ENCODE measurements at places on chromosomes 16 and 17.

DNA sequence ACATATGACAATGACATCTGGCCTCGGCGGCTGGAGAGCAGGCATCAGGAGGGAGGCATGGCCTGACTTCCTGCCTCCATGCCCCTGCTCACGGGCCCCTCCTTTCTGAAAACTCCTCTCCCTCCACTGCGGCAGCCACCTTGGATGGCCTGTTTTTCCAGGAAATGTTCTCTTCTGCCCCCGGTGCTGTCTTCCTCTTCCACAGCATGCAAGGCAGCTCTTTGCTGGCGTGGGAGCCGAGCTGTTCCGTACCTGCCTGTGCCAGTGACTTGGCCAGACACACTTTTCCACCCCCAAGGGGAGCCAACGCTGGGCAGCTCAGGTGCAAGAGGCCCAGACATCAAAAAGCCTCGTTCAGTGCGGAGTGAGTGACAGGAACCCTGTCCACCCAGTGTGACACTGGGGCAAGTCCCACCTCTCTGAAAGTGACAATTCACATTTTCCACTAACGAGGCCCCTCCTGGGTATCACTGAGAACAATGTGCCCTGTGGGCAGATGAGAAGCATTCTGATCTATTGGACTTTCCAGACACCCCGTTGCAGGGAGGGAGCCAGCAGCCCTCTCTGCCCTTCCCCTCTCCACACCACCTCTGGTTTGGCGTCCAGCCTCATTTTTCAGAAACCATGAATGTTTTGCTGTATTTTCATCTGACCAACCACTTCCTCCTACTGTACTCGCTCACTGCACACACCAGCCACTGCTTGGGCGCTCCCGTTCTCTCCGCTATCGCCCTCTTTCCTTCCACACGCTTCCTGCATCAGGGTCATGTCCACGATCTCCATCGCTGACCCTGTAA is 31.2 kb downstream of the NSMCE1 start:
- peak; percentile 78 for DNase-seq

- no peak for DNase-seq
Measured at GRCh38 chr16:57679767-57680482, 11.8 kb downstream of the ADGRG3 start.

DNA sequence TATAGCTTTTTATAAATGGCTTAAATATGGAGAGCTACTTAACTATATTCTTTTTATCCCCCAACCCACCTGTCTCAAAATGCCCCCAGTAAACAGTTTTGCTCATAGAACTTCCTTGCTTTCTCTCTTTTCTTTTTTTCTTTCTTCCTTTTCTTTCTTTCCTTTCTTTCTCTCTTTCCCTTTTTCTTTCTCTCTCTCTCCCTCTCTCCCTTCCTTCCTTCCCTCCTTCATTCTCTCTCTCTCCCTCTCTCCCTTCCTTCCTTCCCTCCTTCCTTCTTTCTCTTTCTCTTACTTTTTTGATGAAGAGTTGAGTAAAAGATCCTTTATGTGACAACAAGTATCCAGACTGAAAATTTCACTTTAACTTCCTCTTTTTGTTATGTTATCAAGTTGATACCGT is 48.2 kb downstream of the KCNJ2 start:
- DNase-seq, result no peak

- DNase-seq, result no peak
Measured at GRCh38 chr16:58654560-58655214, 25.1 kb upstream of the CNOT1 start.

- DNase-seq, result no peak
Measured at GRCh38 chr17:45114117-45114932, 18.0 kb downstream of the PLCD3 start.

- no peak for DNase-seq
Measured at GRCh38 chr16:6749698-6750097, 582.9 kb upstream of the RBFOX1 start.

DNA sequence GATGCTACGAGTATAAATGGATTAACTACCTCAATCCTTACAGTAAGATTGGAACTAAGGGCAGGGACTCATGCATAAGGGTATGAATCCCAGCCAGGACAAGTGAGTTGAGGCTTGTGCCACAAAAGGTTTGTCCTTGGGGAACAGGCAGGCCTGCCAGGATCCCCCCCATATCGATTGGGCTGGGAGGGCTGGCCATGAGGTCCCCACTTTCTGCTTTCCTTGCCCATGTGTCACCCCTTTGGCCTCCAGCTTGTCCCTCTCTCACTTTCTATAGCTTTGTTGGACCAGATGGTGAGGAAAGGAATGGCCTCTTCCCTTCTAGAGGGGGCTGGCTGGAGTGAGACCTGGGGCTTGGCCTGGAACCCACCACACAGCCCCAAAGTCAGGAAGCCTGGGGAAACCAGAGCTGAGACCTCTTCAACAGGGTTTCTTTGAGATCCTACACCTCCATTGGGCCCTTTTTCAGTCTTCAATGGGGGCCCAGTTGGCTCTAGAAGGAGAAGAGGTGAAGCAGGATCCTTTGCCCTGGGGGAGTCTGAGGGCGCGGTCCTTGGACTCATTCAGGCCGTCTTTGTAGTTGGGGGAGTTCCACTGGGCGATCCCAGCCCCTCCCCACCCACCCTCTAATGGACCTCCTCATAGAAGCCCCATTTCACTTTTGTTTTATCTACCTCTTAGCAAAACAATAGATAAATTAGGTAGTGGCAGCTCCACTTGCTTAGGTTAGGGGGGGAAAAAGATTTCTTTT is 57.3 kb downstream of the IGF2BP1 start:
- DNase-seq, result no peak

- DNase-seq, result no peak
Measured at GRCh38 chr16:56780646-56781045, 50.7 kb downstream of the NUP93 start.

- DNase-seq, result no peak
Measured at GRCh38 chr17:33940769-33941370, 314.2 kb upstream of the CCL2 start.

DNA sequence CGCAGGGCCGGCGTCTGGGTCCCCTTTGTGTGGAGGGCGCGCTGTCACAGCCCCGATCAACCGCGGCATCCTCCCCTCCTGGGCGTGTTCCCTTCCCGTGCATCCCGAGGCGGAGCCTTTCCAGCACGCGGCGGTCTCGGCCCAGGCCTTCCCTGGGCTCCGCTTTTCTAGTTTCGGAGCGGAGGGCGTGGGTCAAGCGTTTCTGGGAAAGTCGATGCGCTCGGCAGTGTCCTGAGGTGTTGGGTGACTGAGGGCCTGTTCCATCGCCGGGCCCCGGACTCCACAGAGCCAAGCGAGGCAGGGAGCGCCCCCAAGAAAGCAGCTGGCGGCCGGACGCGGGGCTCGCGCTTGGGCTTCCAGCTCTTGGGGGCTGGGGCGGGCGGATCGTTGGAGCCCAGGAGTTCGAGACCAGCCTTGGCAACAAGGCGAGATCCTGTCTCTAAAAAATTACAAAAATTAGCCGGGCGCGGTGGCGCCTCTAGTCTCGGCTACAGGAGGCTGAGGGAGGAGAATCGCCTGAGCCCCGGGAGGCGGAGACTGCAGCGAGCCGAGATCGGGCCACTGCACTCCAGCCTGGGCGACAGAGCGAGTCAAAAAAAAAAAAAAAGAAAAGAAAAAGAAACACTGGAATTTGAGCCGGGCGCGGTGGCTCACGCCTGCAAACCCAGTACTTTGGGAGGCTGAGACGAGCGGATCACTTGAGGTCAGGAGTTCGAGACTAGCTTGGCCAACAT is 806 bp downstream of the IFT140 start:
- DNase-seq, result no peak

GRCh38 chr17:62996221-62996620 is 30.2 kb downstream of the TANC2 start:
- no peak for DNase-seq

GRCh38 chr17:11885051-11885450 is 112.2 kb downstream of the ZNF18 start:
- no peak for DNase-seq

GRCh38 chr17:12909511-12909910 is 108.3 kb downstream of the ELAC2 start:
- no peak for DNase-seq

- DNase-seq, result peak; percentile 46
Measured at GRCh38 chr17:45172541-45173286, 11.0 kb downstream of the HEXIM2 start.

GRCh38 chr17:58085039-58085715 is 2.0 kb downstream of the DYNLL2 start:
- DNase-seq, result no peak

DNA sequence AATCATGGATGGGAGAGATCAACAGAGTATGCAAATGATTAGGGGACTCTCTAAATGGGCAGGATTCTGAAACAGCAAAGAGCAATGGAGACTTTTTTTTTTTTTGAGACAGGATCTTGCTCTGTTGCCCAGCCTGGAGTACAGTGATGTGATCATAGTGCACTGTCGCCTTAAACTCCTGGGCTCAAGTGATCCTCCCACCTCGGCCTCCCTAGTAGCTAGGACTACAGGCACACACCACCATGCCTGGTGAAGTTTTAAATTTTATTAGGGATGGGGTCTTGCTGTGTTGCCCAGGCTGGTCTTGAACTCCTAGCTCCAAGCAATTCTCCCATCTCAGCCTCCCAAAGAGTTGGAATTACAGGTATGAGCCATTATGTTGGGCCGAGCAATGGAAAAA is 255.0 kb upstream of the ZFHX3 start:
- no peak for DNase-seq

DNA sequence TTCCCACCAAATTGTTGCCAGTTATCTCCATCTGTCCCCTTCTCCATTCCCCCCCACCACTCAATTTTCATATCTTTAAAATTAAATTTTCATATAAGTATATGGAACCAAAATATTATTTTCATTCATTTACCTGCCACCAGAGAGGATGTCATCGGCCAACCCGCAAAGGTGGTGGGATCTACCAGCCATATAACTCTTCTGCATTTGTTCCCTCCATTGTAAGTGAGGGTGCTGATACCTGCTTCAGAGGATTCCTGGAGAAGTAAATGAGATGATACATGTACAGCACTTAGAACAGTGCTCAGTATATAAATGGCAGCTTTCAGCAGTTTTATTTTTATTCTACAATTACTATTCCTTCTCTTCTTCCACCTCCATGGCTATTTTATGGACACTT is 15.0 kb downstream of the HLF start:
- DNase-seq, result no peak

GRCh38 chr17:77379832-77380231 is 239.1 kb downstream of the SEC14L1 start:
- no peak for DNase-seq

DNA sequence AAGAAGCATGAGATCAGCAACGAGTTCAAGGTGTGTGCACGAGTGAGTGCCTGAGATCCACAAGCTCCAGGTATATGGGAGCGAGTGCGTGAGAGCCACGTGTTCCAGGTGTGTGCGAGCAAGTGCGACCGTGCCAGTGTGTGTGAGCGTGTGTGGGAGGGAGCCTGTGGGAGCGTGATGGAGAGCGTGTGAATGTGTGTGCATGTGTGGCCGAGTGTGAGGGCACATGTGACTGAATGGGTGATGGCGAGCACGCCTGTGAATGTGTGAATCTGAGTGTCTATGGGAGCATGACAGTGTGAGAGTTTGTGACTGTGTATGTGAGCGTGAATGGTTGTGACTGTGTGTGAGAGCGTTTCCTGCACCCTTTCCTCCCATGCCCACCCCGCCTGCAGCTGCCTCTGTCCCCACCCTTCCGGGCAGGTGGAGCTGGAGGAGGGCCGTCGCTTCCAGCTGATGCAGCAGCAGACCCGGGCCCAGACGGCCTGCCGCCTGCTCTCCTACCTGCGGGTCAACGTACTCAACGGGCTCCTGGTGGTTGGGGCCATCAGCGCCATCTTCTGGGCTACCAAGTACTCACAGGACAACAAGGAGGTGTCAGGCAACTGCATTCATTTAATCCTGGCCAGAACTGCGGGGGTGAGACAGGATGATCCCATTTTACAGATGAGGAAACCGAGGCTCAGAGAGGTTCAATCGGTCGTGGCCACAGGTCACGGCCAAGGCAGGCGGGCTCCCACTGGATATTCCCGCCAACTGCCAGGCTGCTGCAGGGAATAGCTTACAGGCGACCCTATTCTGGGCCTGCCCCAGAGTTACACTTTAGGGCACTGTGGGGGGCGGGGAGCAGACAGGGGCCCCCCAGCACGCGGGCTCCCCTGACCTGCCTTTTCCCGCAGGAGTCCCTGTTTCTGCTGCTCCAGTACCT is 3.7 kb downstream of the TMC8 start:
- peak; percentile 81 for DNase-seq

DNA sequence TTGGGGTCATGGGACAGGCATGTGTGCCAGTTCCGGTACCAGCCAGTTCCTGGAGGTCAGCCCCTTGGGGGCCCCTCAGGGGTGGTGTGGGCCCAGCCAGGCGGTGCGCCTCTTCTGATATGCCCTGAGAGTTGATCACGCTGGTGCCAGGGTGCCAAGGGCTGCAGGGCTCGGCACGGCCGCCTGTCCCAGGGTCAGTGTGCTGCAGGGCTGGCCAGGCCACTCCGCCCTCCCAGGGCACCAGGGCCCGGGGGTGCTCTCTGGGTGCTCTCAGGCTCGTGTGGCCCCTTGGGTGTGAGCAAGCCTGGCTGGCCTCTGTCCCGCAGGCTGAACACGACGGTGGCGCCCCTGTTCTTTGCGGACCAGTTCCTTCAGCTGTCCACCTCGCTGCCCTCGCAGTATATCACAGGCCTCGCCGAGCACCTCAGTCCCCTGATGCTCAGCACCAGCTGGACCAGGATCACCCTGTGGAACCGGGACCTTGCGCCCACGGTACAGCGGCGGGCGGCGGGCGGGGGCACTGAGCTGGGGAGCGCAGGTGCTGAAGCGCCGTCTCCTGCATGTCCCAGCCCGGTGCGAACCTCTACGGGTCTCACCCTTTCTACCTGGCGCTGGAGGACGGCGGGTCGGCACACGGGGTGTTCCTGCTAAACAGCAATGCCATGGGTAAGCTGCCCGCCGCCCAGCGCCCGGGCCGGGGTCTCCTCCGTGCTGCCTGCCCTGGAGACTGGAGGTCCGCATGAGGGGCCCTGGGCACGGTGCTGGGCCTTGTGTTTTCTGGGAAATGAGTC is 6.0 kb downstream of the GAA start:
- DNase-seq, result no peak

DNA sequence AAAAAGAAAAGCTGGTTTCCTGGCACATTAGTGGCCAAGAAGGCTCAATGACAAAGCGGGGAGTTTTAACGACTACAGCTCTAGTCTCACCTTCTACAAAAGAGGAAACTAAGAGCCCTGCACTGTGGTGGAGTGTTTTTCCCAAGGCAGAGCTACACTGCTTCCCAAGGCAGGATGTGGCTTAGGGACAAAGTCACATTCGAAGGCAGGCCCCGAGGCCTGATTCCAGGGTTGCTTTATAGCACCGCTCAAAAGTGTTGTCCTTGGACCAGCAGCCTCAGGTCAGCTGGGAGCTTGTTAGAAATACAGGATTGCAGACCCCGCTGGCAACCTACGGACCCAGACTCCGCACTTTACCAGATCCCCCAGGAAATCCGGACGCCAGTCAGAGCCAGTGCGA is 23.8 kb downstream of the TMEM92 start:
- no peak for DNase-seq

GRCh38 chr16:3720418-3720817 is 3.1 kb upstream of the TRAP1 start:
- DNase-seq, result no peak

DNA sequence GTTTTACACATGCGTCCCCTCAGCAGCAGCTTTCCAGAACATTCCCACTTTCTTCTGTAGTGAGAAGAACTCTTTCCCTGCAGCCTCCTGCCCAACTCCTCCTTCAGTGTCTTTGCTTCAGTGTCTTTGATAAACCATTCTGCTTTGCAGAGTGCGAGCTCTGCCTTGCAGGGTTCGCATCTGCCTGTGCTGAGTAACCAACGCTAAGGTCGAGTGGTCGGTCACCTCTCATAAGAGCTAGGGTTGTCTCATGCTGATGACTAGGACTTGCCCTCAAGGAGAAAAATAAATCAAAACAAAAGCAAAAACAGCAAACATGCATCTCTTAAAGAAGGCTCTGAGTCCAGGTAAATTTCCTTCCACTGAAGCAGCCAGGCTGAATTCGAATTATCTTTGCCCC is 22.7 kb downstream of the MAPT start:
- DNase-seq, result no peak

GRCh38 chr17:59423903-59424302 is 92.4 kb downstream of the YPEL2 start:
- no peak for DNase-seq
